ENCODE measurements at places on chromosomes 13 and 19.

DNA sequence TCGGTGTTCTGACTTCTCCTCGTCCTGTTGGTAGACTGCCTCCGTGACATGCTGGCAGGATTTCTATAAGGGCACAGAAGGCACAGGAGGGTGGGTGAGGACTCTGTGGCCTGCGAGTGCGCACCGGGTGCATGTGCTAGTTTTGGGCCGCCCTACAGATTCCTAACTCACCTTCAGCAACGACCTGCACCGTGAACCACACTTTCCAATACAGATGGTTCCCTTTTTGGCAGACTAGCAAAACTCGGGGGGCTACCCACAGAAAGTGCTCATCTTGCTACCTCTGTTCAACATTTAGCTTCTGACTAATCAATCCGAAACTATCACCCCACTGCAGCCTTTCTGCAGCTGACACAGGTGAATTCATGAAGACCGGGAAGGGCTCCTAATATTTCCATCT lies 14.1 kb upstream of the AMER2 start:
- no peak for DNase-seq

GRCh38 chr19:10604460-10604980 lies 17.4 kb upstream of the AP1M2 start:
- DNase-seq = no peak

DNA sequence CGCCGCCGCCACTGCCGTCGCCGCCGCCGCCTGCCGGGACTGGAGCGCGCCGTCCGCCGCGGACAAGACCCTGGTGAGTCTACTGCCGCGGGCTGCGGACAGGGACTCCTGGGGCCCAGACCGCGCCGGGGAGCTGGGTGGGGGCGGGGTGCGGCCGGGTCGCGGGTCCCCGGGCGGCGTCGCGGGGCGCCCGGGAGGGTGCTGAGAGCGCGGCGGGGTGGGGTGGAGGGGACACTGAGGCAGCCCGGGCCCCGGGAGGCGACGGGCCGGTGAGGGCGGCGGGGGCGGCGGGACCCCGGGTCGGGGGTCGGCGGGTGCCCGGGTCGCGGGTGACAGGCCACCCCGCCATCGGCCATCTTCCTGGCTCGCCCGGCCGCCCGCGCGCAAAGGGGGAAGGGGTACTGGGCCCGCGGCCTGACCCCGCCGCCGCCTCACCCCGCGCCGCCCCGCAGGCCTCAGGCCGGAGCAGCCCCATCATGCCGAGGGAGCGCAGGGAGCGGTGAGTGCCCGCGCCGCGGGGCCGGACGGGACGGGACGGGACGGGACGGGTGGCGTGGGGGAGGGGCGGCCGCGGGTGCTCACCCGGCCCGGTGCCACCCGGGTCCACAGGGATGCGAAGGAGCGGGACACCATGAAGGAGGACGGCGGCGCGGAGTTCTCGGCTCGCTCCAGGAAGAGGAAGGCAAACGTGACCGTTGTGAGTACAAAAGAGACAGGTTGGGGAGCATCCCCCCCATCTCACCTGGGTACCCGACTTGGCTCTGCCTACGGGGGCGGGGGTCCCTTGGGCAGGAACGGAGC lies 489 bp downstream of the CCNE1 start:
- no peak for DNase-seq

DNA sequence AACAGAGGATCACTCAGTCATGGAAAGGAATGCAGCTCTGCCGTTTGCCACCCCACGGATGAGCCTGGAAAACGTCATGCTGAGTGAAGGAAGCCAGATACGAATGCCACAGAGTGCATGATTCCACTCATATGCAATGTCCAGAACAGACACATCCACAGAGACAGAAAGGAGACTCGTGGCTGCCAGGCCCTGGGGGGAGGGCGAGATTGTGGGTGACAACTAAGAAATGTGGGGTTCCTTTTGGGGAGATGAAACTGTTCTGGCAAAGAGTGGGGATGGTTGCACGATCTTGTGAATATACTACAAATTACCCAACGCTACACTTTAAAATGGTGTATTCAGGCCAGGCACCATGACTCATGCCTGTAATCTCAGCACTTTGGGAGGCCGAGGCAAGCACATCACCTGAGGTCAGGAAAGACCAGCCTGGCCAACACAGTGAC lies 27.2 kb upstream of the NAPA start:
- DNase-seq = no peak

- no peak for DNase-seq
Observed at GRCh38 chr13:42893214-42893671, 98.8 kb downstream of the EPSTI1 start.

DNA sequence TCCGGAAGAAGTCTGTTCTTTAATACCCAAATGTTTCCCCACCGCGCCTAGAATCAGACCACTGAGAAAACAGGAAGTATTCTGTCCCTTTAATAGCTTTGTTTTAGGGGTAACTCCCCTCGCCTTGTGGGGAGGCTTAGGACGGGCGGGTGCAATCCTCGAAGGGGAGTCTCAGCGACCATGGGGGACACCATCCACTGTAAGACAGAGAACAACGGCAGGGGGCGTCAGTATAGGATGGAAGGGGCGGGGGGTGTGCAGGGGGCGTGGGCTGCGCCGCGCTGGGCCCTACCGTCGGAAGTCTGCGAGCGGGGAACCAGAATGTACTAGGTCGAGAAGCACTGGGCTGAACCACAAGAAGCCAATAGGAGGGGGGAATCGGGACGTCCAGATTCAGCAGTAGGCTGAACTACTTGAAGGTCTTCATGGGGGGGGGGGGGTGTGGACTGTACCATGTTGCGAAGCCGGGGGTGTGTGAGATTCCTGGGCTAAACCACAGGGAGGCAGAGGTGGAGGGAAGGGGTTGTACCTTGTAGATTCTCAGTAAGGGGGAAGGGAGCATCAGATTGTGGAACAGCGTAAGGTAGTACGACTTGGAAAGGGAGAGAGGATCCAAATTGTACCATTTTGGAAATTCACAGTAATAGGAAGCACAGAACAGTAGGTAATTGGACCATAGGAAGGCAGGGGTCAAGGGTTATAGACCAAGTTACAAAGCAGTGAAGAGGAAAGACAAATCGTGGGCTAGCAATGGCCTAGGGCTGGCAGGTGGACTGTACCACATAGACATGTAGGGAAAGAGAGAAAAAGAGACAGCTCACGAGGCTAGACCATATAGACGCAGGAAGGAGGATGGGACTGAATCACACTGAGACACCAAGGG lies 1.0 kb upstream of the DBP start:
- DNase-seq = peak; percentile 81

GRCh38 chr13:33034882-33035520 lies 18.8 kb downstream of the KL start:
- no peak for DNase-seq

- DNase-seq = no peak
Observed at GRCh38 chr19:17576758-17577456, 21.5 kb downstream of the COLGALT1 start.

GRCh38 chr19:42325308-42325895 lies at the start of gene MEGF8:
TSS of gene MEGF8 (plus strand) at chr19:42325635. CDS start at chr19:42326244, 609 bp downstream.
- DNase-seq = peak; percentile 99

GRCh38 chr13:78610381-78610883 lies 7.1 kb upstream of the POU4F1 start:
- DNase-seq = no peak

- DNase-seq = no peak
Observed at GRCh38 chr13:45364876-45365557, 24.0 kb upstream of the TPT1 start.
